ENCODE measurements at places on chromosomes 3 and 15.

DNA sequence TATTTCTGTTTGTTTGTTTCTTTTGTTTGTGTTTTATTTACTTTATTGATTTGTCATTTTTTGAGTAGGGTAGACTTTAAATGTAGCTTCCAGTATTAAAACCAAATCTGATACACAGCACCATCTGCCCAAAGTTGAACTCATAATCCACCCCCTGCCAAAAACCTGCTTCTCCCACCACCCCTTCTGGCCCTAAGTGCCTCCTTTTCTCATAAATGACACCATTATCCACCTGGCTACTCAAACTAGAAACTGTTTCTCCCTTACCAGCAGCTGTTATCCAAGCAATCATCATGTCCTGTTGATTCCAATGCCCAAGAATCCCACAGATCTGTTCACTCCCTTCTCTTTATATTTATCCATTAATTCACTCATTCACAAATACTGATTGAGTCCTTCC lies 21.8 kb upstream of the PTX3 start:
- DNase-seq = no peak

- DNase-seq = no peak
These were observed 4.2 kb downstream of the KLF13 start for GRCh38 chr15:31330836-31331235.

- no peak for DNase-seq
These were observed 476.3 kb downstream of the AGBL1 start for GRCh38 chr15:86555939-86556338.

- DNase-seq = no peak
These were observed 882.8 kb downstream of the NAALADL2 start for GRCh38 chr3:175741951-175742350.

DNA sequence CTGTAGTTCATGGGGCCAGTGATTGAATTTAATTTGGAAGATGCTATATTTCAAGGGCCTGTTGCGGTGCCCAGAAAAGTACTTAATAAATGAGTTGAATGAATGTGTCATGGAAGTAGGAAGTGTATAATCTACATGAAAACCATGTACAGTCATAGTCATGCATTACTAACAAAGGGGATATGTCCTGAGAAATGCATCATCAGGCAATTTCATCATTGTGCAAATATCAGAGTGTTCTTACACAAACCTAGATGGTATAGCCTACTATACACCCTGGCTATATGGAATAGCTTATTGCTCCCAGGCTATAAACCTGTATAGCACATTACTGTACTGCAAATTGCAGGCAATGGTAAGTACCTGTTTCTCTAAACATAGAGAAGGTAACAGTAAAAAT lies 10.7 kb upstream of the MYO5C start:
- no peak for DNase-seq

- no peak for DNase-seq
These were observed 329.8 kb upstream of the SGO1 start for GRCh38 chr3:20515834-20516233.

DNA sequence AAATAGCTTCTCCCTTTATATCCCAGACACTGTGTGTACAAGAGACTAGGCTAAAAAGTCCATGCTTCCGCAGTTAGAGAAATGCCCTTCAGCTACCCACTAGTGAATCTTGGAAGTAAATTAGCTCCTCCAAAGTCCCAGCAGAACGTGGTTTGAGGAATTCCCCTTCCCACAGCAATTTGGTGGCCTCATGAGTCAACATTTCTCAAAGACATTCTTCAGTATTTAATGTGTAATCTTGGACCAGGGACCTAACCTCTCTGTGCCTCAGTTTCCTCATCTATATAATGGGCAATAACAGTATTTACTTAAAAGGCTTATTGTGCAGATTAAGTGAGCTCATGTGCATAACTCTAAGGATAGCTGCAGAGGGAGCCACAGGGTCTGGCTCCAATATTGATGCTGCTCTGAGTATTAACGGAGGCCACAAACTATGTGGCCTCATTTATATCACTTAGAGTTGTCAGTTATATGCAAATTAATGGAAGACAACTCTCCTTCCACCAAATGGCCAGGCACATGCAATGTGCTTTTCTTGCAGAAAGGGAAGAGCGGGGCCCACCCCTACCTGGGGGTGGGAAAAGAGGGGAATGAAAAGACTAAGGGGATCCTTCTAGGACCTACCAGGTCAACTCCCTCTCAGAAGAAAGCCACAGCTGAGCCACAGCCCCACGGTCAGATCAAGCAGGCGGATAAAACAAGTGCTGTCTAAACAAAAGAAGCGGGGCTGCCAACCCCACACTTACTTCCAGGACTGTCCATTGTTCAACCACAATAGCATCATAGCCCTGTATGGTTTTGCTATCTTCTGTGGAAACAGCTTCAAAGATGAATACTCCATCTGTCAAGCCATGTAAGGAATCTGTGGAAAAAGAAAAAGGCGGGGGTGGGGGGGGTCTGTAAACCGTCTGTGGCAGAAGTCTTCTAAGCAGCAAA lies 92.4 kb downstream of the OXNAD1 start:
- no peak for DNase-seq

GRCh38 chr15:58484791-58485600 lies 53.2 kb downstream of the LIPC start:
- DNase-seq = no peak
